ENCODE measurements at places on chromosomes 12 and 14. TPM values are rescaled to one million over a fixed set of nuclear protein-coding genes. Genes with fewer than 3 reads are reported as not detected.

The B3GNT4 gene
- polyA plus RNA-seq: 0.59 TPM

The LALBA gene
- not detected for polyA plus RNA-seq

The STON2 gene
- 20.5 TPM for polyA plus RNA-seq

DNA sequence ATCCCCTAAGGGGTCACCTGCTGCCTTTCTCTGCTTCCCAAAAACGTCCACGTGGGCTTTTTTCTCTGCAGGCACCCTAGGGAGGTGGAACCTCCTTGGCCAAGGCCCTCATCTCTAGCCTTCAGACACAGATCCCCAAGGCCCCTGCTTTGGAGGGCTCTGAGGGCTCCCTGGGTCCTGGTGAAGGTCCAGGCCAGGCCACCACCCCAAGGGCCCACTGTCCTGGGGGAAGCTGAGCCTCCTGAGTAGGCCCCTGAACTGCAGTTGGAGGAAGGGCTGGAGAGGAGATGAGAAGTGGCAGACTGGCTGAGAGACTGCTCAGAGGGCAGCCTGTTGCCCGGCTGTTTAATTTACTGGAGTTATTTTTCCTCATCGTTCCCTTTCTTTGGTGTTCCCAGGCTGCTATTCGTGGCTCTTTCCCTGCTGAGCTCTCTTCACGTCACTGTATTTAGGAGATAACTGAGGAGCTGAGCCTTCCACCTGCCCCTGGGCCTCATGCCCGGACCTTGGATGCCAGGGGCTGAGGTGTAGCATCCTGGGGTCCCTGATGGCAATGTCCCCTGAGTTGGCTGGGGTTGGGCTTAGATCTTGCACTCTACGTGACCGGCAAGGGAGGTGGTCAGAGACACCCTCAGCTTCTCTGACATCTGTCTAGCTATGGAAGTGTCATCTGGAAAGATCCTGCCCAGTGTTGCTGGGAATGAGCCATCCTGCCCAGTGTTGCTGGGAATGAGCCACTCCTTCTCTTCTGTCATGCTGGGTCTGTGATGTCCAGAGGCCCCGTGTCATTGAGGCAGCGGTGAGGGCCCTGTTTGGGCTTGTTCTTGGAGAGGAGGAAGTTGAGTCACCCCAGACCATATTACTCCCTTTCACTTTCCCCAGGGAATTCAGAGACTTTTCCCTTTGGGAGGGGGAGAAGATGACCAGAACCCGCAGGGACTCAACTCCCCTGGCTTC is 139.8 kb downstream of the TSPAN9 start:
- no peak for DNase-seq

GRCh38 chr12:120724720-120725119 is 906 bp upstream of the ACADS start:
- DNase-seq: no peak

GRCh38 chr12:98421316-98421715 is 94.1 kb upstream of the TMPO start:
- DNase-seq: no peak

DNA sequence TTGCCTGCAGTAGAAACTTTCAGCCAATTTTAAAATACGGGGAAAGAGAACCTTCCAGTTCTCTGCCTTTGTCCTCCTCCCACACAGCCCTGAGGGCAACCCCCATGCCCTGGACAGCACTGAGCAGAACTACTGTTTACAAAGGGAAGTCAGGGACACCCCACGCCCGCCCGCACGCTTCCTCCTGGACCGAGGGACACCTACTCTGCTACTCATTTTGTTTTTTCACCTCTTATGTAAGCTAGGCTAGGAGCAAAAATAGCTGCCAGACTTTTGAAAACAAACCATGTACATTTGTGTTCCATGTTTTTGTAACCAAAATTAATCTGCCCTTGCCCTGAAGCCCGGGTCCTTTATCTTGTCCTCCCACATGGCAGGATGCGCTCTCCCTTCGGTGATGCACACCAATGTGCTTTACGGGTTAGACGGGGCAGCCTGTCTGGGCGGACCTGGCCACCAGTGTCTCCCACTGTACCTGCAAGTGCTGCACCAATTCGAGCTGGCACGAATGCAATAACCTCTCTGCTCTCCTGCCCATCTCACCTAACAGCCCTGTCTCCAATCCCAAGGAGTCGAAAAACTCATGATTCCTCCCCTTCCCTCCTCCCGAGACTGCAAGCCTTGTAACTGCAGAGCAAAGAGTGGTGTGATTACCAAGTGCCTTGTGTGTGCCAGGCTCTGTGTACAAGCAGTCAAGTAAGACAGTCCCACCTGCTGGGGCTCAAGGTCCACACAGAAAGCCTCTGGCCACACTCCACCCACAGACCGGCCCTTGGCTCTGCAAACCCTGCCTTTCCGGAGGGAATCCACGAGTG is 85.2 kb downstream of the CCDC88C start:
- DNase-seq: no peak

DNA sequence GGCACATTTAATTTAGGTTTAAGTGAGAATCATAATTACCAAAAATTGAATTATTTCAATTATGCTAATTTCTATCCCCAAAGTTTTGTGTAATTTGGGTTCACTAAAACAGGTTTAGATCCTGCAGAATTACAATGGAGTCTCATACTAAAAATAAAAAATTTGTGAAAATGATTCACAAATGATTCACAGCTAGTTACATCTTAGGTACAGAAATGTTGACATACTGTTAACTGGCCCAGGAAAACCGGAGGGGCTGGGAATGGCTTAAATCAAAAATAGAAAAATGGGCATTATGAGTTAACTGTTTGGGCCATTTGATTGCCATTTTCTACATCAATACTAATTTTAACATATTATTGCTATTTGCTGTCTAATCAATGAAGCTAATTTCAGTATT is 76.1 kb downstream of the RMST start:
- no peak for DNase-seq

GRCh38 chr12:127268213-127268612 is 998.8 kb upstream of the TMEM132C start:
- DNase-seq: no peak

GRCh38 chr12:75890660-75891059 is 140.9 kb downstream of the PHLDA1 start:
- no peak for DNase-seq

All from hindlimb muscle (tissue), 1 donor.